A673 (cell line): ENCODE measurements at places on chromosomes 13 and 19. TPM values are rescaled to one million over a fixed set of nuclear protein-coding genes. Genes with fewer than 3 reads are reported as not detected.
A peak's percentile ranks its signal among the peaks of the same experiment; 100 is the strongest.

The DNAJC15 gene
- 2.4 and 2.6 TPM in 2 replicates for total RNA-seq

The SLC5A5 gene
- total RNA-seq: not detected in 2 replicates

- H3K36me3 ChIP-seq: no peaks in the 10 kb centered on the region
- no peak for DNase-seq
Measured at GRCh38 chr13:105058517-105058916, 1476.9 kb downstream of the EFNB2 start.

GRCh38 chr19:16041991-16042386 lies 34.3 kb upstream of the TPM4 start:
- H3K4me3 ChIP-seq: peak overlapping the region; percentile 29
- H3K27me3 ChIP-seq: no peaks in the 10 kb centered on the region
- no peaks in the 10 kb centered on the region for H3K4me1 ChIP-seq
- DNase-seq: no peak

DNA sequence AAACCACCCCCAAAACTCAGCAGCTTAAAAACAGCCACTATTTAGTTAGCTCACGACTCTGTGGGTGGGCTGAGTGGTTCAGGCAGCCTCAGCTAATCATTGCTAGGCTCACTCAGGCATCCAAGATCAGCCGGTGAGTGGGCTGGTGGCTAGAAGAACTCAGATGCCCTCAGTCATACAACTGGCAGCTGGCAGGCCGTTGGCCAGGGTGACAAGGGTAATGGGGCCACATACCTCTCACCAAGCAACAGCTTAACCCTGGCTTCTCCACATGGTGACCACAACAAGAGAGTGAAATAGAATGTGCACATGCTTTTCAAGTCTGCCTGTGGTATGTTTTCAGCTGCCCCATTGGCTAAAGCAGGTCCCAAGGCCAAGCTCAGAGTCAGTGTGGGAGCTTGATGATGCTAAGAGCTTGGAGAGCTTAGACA lies 435.4 kb upstream of the TSHZ3 start:
- no peak overlapping the region for H3K4me3 ChIP-seq
- H3K4me1 ChIP-seq: no peaks in the 10 kb centered on the region
- no peak overlapping the region for H3K27ac ChIP-seq
- no peaks in the 10 kb centered on the region for H3K36me3 ChIP-seq

GRCh38 chr13:94813920-94814475 lies 101.7 kb upstream of the SOX21 start:
- H3K36me3 ChIP-seq: no peaks in the 10 kb centered on the region
- DNase-seq: no peak
- H3K4me1 ChIP-seq: no peaks in the 10 kb centered on the region
- H3K4me3 ChIP-seq: no peak overlapping the region
- no peak overlapping the region for H3K27ac ChIP-seq

DNA sequence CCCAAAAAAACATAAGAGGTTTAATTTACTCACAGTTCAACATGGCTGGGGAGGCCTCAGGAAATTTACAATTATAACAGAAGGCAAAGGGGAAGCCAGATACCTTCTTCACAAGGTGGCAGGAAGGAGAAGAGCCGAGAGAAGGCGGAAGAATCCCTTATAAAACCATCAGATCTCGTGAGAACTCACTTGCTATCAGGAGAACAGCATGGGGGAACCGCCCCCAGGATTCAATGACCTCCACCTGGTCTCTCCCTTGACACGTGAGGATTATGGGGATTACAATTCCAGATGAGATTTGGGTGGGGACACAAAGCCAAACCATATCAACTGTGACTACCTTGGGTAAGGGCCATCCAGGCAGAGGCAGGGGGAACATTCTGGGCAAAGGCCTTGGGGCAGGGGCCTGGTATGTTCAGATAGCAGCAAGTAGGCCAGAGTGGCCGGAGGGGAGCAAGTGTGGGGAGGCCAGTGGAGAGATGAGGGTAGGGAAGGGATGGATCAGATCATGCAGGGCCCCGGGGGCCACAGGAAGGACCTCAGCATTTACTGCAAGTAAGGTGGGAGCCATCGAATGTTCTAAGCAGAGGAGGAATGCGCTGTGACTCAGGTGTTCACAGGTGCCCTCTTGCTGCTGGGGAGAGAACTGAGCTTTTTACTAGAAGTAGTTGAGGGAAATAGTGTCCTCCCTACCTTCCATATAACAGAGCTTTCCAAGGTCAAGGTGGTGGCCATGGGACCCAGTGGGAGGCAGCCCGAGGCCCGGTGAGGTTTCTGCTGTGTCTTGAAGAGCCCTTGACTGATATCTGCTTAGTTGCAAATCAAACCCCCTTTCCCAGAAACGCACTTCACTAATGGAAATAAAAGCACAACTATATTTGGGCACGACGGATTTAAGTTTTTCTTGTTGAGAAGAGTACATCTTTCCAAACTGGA lies 18.0 kb downstream of the RAB3D start:
- H3K27me3 ChIP-seq: no peaks in the 10 kb centered on the region
- H3K27ac ChIP-seq: no peak overlapping the region
- no peak overlapping the region for H3K4me3 ChIP-seq
- H3K36me3 ChIP-seq: peaks cover 4% of the 10 kb centered on the region
- H3K4me1 ChIP-seq: peaks cover 27% of the 10 kb centered on the region
- no peak for DNase-seq
